ENCODE measurements at places on chromosomes 4 and X.

DNA sequence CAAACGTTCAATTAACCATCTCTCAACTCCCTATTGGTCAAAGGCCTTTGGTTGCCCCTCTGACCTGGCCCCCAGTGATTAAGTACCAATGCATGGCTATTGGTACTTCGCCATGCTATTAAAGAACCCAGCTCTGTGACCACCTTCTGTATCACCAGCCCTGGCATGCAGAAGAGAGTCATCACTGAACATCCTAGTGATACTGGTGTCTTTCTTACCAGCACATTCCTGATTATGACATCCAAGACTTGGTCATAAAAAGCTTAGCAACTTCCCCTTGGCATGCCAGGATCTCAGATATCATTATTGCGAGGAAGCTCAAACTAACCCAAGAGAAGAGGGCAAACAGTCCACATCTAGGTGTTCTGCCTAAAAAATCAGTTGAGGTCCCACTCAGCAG, 122.3 kb upstream of the OTUD4 start:
- no peak for DNase-seq

DNA sequence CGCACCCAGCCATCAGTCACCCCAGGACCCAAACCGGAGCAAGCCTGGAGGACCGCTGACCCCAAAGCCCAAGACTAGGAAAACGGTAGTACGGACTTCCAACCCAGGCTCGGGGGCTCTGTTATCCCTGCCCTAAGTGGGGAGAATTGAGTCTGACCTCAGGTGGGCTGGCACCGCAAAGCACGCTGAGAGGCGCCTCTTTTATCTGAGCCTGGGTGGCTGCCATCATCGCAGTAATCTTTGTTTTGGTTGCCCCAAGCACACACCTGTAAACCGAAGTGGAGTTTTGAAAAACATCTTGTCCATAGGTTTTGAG, 894 bp upstream of the SH3RF1 start:
- DNase-seq = no peak

GRCh38 chrX:31423609-31424189, 351.9 kb upstream of the FTHL17 start:
- no peak for DNase-seq

DNA sequence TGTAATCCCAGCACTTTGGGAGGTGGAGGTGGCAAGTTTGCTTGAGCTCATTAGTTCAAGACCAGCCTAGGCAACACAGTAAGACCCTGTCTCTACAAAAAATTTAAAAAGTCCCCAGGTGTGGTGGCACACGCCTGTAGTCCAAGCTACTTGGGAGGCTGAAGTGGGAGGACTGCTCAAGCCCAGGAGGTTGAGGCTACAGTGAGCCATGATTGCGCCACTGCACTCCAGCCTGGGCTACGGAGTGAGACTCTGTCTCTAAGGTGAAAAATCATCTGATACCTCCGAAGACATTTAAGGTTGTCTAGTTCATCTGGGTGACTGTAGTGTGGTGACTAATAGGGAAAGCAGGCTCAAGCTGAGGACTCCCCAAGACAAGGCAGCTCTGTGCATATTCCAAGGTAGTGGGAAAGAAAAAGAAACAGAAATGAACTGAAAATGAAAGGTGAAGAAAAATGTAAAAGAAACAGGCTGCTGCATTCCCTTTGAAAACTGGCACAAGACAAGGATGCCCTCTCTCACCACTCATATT, 23.3 kb downstream of the FRYL start:
- DNase-seq = no peak

- no peak for DNase-seq
Measured at GRCh38 chr4:145183023-145183422, 2.6 kb upstream of the OTUD4 start.

DNA sequence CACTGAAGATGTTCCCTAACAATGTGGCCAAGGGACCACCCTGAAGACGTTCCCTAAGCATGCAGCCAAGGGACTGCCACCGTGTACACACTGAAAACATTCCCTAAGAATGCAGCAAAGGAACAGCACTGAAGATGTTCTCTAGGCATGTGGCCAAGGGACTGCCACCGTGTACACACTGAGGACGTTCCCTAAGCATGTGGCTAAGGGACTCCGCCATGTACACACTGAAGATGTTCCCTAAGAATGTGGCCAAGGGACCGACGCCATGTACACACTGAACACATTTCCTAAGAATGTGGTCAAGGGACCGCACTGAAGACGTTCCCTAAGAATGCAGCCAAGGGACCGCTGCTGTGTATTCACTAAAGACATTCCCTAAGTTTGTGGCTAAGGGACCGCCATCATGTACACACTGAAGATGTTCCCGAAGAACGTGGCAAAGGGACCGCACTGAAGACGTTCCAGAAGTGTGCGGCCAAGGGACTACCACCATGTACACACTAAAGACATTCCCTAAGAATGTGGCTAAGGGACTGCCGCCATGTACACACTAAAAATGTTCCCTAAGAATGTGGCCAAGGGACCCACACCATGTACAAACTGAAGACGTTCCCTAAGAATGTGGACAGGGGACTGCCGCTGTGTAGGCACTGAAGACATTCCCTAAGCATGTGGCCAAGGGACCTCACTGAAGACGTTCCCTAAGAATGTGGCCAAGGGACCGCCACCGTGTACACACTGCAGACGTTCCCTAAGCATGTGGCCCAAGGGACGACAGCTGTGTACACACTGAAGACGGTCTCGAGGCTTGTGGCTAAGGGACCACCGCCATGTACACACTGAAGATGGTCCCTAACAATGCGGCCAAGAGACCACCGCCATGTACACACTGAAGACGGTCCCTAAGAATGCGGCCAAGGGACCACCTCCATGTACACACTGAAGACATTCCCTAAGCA, 54.8 kb downstream of the DHRSX start:
- DNase-seq = no peak

All from stimulated activated CD8-positive, alpha-beta memory T cell treated with anti-CD3 and anti-CD28 coated beads, Interleukin-2, amount 100 ng/mL, for 1 hour (primary cell).